ENCODE measurements at places on chromosomes 4 and X. TPM values are rescaled to one million over a fixed set of nuclear protein-coding genes. Genes with fewer than 3 reads are reported as not detected.

The TEX13D gene
- not detected for total RNA-seq

- H3K4me1 ChIP-seq: no peaks in the 10 kb centered on the region
- H3K27ac ChIP-seq: no peak overlapping the region
- H3K36me3 ChIP-seq: no peaks in the 10 kb centered on the region
- no peak for DNase-seq
- no peak overlapping the region for H3K4me3 ChIP-seq
These were observed 213.3 kb upstream of the MAB21L2 start for GRCh38 chr4:150368667-150369066.

The FRMD7 gene
- total RNA-seq: not detected

- no peaks in the 10 kb centered on the region for H3K4me1 ChIP-seq
- H3K4me3 ChIP-seq: no peak overlapping the region
- no peaks in the 10 kb centered on the region for H3K36me3 ChIP-seq
- H3K27me3 ChIP-seq: no peaks in the 10 kb centered on the region
- H3K27ac ChIP-seq: no peak overlapping the region
These were observed 53.6 kb downstream of the MBNL3 start for GRCh38 chrX:132435222-132435621.

DNA sequence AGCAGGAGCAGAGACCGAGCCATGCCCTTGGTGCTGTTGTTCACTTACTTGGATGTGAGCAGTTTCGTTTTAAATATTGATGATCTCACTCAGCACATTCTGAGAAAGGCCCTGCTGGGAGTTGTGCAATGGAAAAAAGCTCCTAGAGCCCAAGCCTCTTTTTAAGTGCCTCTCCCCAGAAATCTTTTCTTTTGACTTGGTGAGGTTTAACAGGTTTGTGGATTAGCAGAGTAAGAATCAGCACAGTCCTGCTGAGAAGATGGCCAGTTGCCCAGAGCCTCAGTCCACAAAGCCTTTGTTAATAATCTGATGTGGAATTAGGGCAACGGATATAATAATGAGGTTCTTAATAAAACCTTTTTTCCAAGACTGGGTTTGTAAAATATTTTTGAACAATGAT lies 157.5 kb upstream of the ATP6AP2 start:
- no peaks in the 10 kb centered on the region for H3K4me1 ChIP-seq
- no peak overlapping the region for H3K27ac ChIP-seq
- no peak for DNase-seq
- no peaks in the 10 kb centered on the region for H3K36me3 ChIP-seq
- no peak overlapping the region for H3K4me3 ChIP-seq

DNA sequence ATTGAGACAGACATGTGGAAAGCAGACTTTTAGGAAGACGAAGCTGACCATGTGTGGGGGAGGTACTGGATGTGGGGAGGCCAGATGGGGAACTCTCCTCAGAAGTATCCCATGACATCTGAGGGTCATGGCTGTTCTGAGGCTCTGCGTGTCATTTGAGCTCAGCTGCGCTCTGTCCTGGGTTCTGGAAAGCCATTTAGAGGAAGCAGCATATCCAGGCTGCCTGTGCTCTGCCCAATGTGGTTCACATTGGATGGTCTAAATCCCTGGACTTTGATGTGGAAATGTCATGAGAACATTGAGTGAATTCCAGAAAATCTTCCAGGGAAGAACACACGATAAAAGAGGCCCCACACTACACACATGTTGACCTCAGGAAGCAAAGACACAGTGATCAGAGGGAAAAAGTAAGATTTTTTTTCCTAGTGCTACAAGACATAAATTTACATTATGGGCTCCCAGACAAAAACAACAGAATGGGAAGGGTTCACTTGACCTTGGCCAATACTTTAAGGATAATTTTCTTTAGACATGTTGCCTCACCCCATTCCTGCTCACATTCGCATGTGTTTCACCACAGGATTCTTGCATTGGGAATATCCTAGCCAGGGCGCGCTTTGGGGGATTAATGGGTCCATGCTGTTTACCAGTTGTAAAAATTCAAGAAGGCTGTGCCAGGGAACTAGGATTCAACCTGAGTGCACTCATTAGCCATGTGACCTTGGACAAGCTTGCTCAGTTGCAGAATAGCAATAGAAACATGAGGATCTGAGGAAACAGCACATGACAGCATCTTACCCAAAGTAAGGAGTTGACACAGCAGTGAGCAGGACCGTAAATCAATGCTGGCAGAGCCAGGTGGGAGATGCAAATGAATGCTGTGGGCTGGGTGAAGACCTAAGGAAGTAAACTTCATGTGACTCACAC lies 73.2 kb upstream of the C1QTNF7 start:
- H3K36me3 ChIP-seq: no peaks in the 10 kb centered on the region
- no peak for DNase-seq
- H3K4me1 ChIP-seq: no peaks in the 10 kb centered on the region
- H3K4me3 ChIP-seq: no peak overlapping the region
- H3K27me3 ChIP-seq: peaks cover 15% of the 10 kb centered on the region

The SLC25A14 gene
- 12.5 TPM for total RNA-seq

DNA sequence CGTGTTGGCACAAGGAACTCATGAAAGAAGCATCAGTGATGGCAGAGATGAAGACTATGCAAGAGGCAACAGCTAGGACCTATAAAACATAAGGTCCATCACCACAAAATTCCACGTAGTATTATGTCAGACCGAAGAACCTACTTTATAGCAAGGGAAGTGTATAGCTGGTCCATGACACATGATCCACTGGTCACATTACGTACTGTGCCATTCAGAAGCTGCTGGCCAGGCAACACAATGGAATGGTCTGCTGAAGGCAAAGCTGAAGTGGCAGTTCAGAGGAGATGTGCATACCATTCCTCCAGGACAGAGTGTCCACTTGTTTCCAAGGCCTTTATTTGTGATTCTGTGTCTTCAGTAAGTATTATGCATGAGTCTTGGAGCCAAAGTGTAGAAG lies 215.5 kb upstream of the UGT8 start:
- DNase-seq: no peak
- H3K36me3 ChIP-seq: no peaks in the 10 kb centered on the region
- H3K27me3 ChIP-seq: no peaks in the 10 kb centered on the region
- no peak overlapping the region for H3K27ac ChIP-seq
- no peak overlapping the region for H3K4me3 ChIP-seq

- no peak overlapping the region for H3K27ac ChIP-seq
- H3K36me3 ChIP-seq: no peaks in the 10 kb centered on the region
- no peak overlapping the region for H3K4me3 ChIP-seq
- peaks cover 8% of the 10 kb centered on the region for H3K27me3 ChIP-seq
- H3K4me1 ChIP-seq: no peaks in the 10 kb centered on the region
- DNase-seq: no peak
These were observed 92.4 kb upstream of the WDR17 start for GRCh38 chr4:175973027-175973923.

DNA sequence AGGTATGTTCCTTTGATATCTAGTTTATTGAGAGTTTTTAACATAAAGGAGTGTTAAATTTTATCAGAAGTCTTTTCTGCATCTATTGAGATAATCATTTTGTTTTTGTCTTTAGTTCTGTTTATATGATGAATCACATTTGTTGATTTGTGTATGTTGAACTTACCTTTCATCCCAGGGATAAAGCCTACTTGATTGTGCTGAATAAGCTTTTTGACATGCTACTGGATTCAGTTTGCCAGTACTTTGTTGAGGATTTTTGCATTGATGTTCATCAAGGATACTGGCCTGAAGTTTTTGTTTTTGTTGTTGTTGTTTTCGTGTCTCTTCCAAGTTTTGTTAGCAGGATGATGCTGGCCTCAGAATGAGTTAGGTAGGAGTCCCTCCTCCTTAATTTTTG lies 10.8 kb upstream of the AFM start:
- no peak for DNase-seq
- H3K4me3 ChIP-seq: no peak overlapping the region
- no peaks in the 10 kb centered on the region for H3K36me3 ChIP-seq

The IQSEC2 gene
- total RNA-seq: 8.5 TPM

DNA sequence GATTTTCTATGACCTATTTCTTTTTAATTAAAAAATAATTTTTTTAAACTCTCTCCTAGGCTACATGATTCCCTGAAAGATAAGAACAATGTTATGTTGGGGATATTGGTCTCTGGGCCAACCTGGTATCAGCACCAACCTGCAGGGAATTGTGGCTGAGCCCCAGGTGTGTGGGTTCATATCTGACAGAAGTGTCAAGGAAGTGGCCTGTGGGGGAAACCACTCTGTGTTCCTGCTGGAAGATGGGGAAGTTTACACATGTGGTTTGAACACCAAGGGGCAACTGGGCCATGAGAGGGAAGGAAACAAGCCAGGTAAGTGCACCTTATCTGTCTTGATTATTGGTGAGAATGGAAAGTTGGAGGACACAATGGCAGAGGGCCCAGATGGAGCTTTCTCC lies 13.5 kb downstream of the HERC3 start:
- H3K27ac ChIP-seq: no peak overlapping the region
- no peak for DNase-seq
- H3K4me1 ChIP-seq: peaks cover 24% of the 10 kb centered on the region
- peaks cover 9% of the 10 kb centered on the region for H3K36me3 ChIP-seq
- no peak overlapping the region for H3K4me3 ChIP-seq

- no peaks in the 10 kb centered on the region for H3K36me3 ChIP-seq
- no peak overlapping the region for H3K4me3 ChIP-seq
- no peak overlapping the region for H3K27ac ChIP-seq
- no peak for DNase-seq
- no peaks in the 10 kb centered on the region for H3K27me3 ChIP-seq
These were observed 3.5 kb upstream of the CDKL2 start for GRCh38 chr4:75633846-75634245.
